ENCODE measurements at places on chromosomes 6 and 20.

GRCh38 chr6:3382326-3383279 lies 74.2 kb downstream of the SLC22A23 start:
- peak; percentile 43 for DNase-seq

DNA sequence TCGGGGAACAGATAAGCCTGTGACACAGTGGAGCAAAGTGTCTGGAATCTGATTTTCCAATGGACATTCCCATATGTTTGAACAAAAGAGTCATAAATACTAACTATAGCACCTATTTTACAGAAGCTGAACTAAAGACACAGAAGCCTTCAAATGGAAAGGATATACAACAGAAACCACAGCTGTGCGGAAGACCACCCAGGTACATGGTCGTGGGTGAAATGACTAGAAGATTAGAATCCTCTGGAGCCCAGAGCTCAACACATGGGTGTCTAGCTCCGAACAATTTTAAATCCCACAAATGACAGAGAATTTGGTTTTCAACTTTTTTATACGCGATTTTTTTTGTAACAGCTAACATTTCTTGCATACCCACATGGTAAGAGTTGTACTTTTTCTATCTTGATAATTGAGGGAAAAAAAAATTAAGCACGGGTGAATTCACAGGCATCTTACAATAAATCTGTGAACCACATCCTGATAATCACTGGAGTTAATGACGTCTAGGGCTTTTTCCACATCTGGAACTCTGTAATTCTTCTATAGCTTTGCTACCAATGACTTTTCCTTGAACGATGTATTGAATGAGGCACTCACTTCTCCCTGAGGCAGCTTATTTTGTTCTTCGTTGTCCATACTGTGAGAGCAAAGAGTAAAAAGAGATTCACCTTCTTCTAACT lies 271.1 kb upstream of the AGPAT4 start:
- DNase-seq = no peak

GRCh38 chr6:148800536-148800935 lies 53.7 kb downstream of the UST start:
- no peak for DNase-seq

- DNase-seq = no peak
These were observed 230.1 kb downstream of the SAMD5 start for GRCh38 chr6:147738516-147739162.

DNA sequence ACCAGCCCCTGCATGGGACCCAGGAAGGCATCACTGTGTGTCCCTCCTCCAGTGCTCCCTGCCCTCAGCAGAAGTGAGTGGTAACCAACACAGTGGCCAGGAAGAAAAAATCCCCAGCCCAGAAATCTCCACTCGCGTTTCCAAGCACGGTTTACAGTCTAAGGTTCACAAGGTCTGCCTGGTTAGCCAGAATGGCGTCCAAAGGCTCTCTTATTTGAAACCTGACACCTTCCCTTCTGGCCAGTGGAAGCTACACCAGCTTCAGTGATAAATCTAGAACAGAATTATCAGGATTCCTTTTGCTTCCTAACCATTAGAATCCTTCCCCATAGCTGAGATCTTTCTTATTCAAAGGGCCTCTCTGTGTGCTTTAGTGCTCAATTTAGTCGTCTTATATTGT lies 9.2 kb downstream of the LY86 start:
- no peak for DNase-seq

DNA sequence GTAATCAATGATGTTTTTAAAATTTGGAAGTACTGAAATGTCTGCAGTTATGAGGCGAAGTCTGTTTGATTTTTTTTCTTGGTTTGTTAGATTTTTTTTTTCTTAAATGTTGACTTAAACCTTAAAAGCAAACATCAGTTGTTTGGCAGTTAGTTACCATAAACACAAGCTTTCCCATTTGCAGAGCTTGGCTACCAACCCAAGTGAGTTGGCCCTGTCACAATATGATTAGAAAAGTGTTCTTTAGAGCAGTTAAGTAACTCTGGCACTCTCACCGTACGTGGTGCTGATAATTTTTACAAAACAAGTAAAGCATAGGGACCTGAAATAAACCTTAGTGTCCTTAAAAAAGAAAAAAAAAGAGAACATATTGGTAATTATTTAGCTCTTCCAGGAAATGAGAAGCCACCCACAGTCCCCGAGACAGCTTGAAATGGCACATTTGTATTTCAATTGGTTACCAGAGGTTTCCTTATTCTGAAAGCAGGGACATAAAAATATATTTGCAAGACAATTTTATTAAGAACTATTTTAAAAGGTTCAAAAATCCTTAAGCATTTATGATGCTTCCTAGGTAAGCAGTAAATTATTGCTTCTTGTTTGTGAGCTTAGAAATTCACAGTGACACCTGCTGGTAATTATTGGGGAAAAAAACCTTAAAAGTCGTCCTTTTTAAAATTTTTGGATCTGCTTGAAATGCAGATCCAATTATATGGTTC lies 3.9 kb downstream of the HEY2 start:
- peak; percentile 43 for DNase-seq

GRCh38 chr6:106789428-106790148 lies 160.2 kb downstream of the QRSL1 start:
- peak; percentile 50 for DNase-seq

GRCh38 chr20:49915118-49915379 lies 280 bp downstream of the SPATA2 start:
- DNase-seq = no peak

DNA sequence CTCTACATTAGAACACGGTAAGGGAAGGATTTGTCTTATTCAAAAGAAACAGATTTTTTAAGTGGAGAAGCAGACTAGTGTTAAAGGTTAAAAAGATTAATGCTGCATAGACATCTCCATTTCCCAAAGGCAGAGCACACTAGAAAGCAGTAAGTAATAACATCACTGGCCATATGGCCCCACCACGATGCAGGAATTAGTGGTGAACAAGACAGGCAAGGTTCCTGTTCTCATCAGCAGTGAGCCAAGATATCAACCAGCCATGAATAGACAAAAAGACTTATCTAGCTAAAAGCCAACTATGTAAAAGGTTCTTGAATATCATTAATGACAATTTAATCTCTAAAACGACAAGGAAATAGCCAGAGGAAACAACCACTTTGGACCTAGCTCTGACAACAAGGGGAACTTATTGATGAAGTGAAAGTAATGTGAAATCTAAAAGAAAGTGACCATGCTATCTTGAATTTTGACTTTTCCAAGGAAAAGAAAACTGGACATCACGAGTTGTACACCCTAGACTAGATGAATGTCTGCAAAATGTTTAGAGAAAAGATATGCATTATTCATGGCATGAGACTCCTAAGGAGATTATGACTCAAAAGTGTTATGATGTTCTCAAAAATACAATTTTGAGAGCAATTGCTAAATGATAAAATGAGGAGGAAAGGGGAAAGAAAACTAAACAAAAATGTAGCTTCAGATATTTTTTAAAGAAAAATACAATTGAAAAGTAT lies 157.9 kb upstream of the STXBP5 start:
- no peak for DNase-seq

DNA sequence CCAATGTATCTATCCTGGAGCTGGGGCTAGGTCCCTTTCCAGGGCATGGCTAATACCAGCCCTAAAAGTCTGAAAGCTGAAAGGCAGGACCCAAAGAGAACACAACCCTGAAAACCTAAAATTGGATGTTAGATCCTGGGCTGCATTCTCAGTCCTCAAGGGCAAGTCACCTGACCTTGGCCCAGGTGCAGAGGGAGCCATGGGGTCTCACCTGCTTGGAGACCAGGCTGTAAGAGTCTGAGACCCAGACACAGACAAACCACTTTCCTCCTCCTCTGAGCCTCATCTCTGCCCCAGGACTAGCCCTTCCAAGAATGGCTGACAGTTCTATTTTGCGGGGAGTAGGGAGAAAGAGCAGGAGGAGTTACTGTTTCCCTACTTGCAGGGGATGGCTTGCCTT lies 60.0 kb downstream of the EFCAB8 start:
- DNase-seq = no peak

- DNase-seq = no peak
These were observed 33.5 kb downstream of the DLL1 start for GRCh38 chr6:170257376-170257775.

- no peak for DNase-seq
These were observed 73.5 kb downstream of the TNFRSF21 start for GRCh38 chr6:47235964-47236760.

DNA sequence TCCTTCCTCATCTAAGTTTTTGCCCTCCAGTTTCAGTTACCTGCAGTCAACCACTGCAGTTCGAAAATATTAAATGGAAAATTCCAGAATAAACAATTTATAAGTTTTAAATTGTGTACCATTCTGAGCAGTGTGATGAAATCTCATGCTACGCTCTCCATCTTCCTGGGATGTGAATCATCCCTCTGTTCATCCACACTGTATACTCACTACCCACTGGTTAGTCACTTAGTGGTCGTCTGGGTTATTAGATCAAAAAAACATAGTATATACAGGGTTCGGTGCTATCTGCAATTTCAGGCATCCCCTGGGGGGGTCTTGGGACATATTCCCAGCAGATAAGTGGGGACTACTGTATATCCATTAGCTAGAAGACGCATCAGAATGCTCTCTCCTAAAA lies 151.9 kb upstream of the SLC22A16 start:
- peak; percentile 89 for DNase-seq

DNA sequence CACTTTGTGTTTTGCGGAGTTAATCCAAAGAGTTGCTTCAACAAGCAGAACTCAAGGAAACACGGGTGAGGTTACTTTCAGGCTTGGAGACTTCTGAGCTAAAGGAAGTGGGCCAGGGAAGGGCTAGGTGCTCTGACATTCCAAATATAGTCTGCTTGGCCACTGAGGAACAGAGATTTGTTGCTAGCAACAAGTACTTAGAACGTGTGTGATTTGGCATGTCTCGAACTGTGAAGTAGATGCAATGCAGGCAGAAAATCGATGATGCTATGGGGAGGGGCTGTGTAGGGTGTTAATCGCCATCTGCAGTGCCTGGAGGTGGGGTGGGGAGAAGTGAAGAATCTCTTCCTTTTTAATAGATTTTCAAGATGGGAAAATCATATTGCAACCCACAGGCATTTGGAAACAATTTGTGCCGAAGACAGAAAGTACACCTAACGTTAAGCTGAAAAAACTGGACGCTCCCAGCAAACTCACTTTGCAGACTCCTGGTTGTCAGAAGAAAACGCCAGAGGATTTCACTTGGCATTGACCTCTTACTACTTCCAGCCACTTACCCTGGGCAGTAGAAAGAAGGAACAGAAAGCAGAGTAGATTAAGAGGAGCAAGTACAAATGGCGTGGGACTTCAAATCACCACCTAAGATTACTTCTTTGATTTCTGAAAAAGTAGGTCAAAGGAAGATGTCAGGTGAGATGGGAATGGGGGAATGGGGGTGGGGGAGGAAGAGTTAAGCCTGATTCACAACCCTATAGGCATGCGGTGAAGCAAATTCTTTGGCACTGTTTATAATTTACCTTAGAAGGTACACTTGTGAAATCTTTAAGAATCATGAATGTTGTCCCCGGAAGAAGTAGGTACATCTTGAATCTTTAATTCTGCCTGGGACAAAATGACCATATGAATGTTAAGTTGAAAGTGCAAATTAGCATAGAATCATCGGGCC lies 314.1 kb downstream of the CD83 start:
- DNase-seq = no peak

DNA sequence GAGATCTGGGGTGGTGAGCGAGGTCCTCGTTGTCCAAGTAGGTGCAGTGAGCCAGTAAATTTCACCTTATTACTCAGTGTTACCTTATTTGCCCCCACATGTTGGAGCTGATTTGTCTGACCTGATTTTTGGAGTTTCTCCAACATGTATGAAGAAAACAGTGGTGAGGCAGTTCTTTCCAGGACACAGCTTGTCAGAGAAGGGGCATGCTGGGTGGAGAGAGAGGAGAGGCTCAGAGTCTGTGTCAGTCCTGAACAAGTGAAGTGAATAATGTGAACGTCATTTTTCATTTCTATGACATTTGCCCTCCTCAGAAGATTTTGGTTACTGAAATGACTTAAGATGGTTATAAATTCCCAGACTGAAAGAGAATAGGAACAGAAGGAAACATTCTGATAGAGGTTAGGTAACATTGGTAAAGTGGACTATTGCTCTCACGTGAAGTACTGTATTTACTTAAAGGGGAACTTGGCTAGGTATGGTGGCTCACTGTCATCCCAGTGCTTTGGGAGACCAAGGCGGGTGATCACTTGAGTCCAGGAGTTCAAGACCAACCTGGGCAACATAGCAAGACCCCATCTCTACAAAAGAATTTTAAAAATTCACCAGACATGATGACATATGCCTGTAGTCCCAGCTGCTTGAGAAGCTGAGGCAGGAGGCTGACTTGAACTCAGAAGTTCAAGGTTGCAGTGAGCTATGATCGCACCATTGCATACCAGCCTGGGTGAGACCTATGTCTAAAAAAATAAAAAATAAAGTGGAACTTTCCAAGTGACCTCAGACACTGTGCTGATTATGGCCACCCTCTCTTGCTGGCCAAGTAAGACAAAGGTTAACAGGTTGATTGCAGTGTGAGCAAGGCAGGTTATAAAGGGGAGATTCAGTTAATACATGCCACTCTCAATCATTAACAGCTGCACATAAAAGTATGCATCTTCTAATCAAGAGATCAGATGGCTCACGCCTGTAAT lies 184.3 kb downstream of the EDN1 start:
- no peak for DNase-seq

DNA sequence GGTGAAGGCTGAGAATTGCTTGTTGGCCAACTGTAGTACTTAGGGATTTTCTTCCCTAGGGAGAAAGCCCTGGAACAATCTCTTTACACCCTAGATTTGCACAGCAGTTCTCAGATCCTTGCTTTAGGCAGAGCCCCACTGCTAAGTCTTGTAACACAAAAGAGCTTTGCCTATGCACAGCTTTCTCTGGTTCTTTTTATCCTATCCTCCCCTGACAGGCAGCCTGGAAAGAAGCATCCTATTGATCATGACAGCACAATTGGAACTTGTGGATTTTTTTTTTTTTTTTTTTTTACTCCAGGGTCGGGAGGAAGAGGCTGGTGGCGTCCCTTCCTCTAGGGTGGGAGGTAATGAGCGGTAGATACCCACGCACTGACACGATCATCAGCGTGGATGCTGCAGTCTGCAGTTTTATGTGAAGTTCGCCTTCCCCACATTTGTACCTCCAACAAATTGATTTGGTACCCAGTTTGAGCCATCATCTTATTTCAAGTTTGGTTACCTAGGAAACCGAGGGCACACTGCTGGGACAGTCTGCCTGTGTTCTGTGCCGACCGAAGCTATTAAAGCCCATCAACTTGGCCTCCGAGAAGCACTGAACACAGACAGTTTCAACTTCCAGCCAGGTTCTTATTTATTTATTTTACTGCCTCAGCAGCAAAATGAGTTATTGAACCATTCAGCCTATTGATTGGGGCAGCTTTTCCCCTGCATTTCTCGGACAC lies 110.1 kb downstream of the NRN1 start:
- DNase-seq = no peak

DNA sequence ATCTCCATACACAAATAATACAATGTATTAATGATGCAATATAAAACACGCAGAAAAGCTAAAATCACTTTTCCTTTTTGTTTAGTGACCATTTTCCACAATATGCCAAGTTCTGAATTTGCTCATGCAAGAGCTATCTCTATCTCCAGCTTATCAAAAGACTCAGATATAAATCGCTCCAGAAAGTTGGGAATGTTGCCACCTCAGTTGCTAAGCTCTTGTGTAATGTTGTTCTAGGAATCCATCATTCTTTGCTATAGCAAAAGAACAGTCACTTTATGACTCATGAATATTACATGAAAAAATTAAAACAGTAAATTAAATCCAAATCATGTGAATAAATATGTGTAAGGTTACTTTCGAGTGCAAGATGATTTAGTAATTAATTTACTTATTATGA lies 8.7 kb downstream of the PLAGL1 start:
- peak; percentile 43 for DNase-seq
